Glutamatergic neuron (in vitro differentiated cells): ENCODE measurements at places on chromosomes 5 and 9. TPM values are rescaled to one million over a fixed set of nuclear protein-coding genes. Genes with fewer than 3 reads are reported as not detected.
A peak's percentile ranks its signal among the peaks of the same experiment; 100 is the strongest.

TEX48 gene
- total RNA-seq = not detected

DNA sequence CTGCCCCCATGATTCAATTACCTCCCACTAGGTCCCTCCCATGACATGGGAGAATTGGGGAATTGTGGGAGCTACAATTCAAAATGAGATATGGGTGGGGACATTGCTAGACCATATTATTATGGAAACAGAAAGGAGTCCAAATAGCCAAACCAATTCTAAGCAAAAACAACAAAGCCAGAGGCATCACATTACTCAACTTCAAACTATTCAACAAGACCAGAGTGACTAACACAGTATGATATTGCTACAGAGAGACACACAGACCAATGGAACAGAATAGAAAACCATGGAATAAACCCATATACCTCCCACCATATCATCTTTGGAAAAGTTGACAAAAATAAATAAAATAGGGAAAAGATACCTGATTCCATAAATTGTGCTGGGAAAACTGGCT, 710.5 kb upstream of the CDH9 start:
- no peak for DNase-seq

DNA sequence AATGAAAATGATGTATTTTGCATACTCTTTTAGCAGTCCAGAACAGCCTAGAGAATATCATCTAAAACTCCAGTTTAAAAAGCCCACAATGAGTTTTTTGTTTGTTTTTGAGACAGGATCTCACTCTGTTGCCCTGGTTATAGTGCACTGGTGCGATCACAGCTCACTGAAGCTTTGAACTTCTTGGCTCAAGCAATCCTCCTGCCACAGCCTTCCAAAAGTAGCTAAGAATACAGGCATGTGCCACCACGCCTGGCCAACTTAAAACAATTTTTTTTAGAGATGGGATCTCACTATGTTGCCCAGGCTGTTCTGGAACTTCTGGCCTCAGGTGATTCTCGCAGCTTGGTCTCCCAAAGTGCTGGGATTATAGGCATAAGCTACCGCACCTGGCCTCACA, 175.7 kb downstream of the FBN2 start:
- no peak for DNase-seq

DNA sequence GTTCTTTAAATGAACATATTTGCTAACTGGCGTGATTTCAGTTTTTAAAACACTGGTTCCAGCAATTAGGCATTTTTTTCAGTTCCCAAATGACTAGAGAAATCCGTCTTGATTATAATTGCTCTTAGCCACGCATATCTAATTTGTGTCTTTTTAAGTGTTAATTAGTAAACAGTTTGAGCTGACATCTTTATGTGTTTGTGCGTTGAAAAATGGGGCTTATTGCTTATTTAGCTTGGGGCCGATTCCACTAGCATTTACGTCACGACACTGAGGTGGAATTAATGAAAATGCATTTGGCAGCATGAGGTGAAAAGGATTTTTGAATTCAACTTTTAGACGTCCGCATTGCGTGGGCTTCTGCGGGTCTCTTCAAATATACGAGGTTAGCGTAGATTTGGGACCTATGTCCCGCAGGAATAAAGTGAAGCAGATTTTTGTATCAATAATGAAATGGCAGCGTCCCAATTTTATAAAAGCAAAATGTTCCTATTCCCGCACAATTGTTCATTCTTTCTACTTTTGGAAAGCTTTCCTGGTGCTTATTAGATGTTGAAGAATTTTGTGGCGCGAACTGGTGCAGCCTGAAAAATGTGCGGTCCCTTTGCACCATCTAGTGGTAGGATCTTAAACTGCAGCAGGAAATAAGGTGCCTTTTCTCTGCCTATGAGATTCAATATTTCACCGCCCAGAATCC, 122.7 kb upstream of the LMX1B start:
- no peak for DNase-seq

- no peak for DNase-seq
Measured at GRCh38 chr5:169354921-169355320, 54.0 kb upstream of the SLIT3 start.

- no peak for DNase-seq
Measured at GRCh38 chr9:105912863-105913516, 218.6 kb downstream of the TMEM38B start.

GRCh38 chr5:1402611-1403255, 42.5 kb downstream of the SLC6A3 start:
- peak; percentile 7 for DNase-seq
